ENCODE measurements at places on chromosomes 6 and 20. TPM values are rescaled to one million over a fixed set of nuclear protein-coding genes. Genes with fewer than 3 reads are reported as not detected.

The LPA gene
- polyA plus RNA-seq, result not detected

The UNC93A gene
- not detected for polyA plus RNA-seq

The VGLL2 gene
- not detected for polyA plus RNA-seq

The GRM1 gene
- polyA plus RNA-seq, result 0.04 TPM

The C6orf52 gene
- 1.3 TPM for polyA plus RNA-seq

The TRIM15 gene
- polyA plus RNA-seq, result 0.06 TPM

The FAM162B gene
- 5.1 TPM for polyA plus RNA-seq

The C6orf136 gene
- 9.2 TPM for polyA plus RNA-seq

The RCAN2 gene
- 4.5 TPM for polyA plus RNA-seq

The PACRG gene
- 3.8 TPM for polyA plus RNA-seq

The SIRPB1 gene
- 25.2 TPM for polyA plus RNA-seq

The KCNK5 gene
- polyA plus RNA-seq, result 6.0 TPM

Measured in lung (tissue), 17 donors.